DMS53 (cell line): ENCODE measurements at places on chromosomes 2 and 18.

DNA sequence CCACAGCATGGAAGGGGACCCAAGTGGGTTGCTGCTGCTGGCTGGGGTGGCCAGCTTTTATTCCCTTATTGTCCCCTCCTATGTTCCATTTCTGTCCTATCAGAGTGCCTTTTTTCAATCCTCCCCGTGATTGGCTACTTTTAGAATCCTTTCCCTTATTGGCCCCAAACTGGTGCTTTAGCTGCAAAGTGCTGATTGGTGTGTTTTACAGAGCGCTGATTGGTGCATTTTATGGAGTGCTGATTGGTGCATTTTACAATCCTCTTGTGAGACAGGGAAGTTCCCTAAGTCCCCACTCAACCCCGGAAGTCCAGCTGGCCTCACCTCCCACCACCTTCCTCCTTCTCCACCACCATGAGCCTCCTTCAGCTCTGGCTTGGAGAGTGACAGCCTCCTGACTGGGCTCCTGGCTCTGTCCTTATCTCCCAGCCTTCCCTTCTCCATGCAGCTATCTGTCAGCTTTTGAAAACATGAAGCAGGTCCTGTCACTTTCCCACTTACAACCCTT is 20.7 kb upstream of the PLB1 start:
- DNase-seq: no peak

DNA sequence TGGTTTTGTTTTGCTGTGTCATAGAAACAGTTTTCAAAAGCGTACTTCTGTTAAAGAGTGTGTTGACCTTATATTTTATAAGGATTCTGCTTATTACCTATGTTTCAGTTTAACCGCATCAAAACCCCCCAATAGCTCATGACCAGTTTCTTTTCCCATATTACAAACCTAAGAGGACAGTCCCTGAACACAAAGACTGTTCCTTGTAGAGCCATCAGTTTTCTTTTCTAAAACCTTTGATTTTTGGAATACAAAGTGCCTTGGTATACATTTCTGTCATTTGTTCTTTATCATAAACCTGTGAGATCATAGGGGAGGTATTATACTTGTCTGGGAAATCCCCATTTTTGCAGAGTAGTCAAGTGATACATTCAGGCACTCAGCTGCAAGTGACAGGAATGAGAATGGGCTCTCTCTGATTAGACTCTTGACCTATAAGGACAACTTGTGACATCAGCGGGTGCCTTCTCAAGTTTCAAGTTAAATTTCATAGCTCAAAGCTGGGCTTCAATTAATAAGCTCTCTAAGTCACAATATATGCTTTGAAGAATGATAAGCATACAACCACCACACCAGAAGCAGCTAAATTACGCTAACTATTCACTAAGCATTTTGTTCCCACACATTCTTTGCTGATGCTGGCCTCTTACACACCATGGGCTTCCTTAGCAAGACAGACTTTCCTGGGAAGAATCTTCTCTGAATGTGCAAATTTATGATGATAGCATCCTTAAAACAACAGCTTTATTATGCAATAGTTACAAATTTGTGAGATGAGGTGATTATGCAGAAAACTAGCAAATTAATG is 97.5 kb upstream of the CD302 start:
- DNase-seq: peak; percentile 87

DNA sequence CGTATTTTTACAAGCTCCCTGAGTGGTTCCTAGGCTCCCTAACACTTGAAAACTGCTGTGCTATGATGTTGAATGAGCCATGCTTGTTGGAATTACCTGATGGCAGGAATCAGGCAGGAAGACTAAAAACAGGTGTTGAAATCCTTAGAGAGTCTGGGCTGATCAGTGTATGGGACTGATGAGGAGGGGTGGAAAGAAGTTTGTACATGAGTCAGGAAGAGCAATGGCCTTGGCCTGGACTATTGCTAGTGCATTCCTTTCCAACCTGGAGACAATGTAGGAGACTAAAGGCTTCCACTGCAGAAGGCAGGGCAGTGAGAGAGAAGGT is 25.0 kb upstream of the TMBIM1 start:
- DNase-seq: no peak

- no peak for DNase-seq
Observed at GRCh38 chr18:44309185-44309584, 371.5 kb upstream of the SETBP1 start.

DNA sequence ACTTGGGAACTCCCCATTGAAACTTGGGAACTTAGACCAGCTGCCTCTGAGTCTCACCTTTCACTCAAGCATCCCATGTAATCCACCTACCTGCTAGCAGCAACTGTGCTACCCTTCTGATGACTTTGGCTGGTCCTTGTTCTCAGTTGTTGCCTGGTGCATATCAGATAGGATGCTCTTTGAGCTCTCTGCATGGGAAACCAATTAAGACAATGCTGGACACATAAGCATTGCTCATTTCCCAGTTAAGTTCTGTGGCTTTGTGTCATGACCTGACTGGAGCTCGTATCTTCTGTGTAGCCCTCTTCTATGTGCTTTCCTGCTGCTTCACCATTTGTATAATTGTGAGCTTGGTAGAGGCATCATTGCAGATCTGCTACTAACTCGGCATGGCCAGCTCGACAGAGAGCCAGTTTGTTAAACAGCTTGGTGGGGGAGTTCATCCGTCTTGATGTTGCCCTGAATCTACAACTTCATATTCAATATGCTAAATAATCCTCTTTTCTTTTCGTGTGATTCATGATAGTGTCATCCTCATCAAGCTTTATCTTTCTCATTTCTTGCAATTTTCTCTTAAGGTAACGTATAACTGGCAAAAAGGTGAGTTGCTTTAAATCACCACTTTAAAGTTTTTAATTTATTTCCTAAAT is 447.5 kb upstream of the SLC14A2 start:
- no peak for DNase-seq

- no peak for DNase-seq
Observed at GRCh38 chr2:137435162-137435561, 529.1 kb upstream of the HNMT start.

GRCh38 chr18:44510390-44510789 is 170.3 kb upstream of the SETBP1 start:
- no peak for DNase-seq

DNA sequence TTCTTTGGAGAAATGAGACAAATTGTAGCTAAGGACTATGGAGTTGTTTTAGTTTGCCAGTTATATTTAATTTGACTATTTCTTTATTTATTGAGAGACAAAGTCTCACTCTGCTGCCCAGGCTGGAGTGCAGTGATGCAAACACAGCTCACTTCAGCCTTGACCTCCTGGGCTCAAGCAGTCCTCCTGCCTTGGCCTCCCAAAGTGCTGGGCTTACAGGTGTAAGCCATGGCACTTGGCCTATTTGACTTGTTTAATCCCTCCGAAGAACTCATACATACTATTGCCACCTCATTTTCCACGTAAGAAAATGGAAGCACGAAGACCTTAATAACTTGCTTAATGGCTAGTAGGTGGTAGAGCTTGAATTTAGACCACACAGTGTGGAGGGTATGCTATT is 988 bp upstream of the RNF144A start:
- no peak for DNase-seq

DNA sequence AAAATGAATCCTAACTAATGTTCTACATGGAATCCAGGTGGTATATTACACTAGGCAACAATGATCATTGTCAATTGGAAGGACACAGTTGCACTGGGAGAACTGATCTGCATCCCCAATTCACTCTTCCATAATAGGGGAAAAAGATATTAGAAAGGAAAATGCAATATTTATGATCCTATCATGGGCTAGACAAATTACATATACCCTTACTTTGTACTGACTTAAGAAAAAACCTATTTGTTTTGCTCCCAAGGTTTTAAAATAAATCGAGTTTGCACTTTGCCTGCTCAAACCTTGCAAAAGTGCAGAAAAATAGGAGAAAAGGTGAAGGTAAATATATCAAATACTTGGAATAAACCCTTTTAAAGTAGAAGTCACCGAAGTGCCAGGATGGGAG is 11.0 kb upstream of the PAX3 start:
- DNase-seq: no peak

DNA sequence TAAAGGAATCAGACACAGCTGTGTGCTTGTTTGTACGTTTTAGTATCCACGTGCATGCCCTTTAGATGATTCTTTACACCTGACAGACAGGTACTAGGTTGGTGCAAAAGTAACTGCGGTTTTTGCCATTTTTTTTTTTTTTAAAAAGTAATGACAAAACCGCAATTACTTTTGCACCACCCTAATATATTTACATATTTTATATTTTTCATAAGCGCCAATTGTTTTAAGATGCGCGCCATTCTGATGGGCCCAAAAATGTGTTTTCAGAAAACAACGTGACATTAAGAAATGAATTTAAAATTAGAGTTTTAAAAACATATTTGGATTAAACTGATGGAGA is 972 bp upstream of the COBLL1 start:
- peak; percentile 87 for DNase-seq

DNA sequence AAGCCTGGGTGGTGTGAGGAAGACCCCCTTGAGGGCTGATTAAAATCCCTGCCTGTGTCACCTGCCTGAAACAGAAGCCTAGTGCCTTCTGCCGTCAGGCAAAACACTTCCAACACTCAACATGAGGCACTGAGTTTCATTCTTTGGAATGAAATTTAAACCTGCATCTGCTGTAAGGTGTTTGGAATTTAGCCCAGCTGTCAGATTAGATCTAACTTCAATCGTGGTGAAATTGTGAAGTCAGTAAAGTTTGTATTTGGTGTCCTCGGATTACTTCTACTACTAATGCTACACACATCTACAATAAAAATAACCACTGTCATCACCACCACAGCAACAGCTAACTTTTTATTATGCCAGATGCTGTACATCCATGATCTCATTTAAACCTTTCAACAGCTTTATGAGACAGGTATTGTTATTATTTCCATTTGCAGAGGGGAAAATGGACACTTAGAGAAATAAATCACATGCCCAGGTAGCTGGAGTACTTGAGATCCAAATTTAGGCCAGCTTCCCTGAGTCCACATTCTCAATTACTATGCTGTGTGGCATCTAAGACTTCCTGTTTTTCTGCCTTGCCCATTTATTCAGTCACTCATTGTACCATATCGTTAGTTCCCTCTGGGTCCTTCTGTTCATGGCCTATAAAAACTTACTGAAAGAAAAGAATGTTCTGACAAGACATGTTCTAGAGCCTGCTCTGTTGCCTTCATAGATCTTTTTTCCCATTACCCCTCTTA is 98.2 kb upstream of the GCFC2 start:
- no peak for DNase-seq

GRCh38 chr2:7450188-7450832 is 533.1 kb downstream of the RNF144A start:
- DNase-seq: no peak

- DNase-seq: no peak
Observed at GRCh38 chr18:22355598-22355997, 62.1 kb downstream of the CTAGE1 start.

DNA sequence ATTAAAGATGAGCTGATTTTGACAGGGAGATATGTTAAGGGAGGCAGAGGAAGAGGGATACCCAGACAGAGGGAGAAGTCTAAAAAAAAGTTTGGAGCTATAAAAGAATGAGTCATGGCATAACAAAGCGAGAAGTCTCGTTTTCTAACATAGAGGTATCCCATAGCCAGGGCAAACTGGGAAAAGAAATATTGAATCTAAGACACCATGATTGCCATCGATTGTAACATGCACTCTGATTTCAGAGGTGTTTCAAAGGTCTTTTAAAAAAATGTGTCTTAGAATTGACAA is 110.7 kb downstream of the MDH1 start:
- DNase-seq: no peak

DNA sequence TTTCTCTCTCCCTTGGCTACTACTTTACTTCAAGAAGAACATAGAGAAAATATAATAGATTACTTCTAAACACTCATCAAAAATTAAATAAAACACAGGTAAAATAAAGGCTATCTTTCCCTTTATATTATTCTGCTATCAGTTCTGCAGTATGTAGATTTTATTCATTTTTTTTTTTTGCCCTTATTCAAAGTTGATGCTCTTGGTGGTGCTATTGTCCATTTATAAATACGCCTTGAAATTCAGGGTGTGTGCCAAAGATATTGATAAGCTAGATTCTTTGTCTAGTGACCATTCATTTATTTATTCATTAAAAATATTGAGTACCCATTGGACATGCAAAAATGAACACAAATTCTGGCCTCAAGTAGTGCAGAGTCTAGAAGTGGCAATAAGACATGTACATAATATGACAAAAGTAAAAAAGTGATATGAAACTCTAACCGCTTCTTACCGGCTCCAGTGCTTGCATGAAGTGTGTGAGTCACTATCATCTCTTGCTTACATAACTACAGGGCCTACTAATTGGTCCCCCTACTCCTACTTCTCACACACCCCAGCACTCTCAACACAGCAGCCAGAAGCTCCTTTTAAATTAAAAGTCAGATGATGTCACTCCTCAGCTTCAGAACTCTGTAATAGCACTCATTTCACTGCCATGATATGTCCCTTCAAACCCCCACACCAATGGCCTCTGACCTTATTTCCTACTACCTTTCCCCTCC is 208.3 kb upstream of the FANCL start:
- DNase-seq: peak; percentile 44

DNA sequence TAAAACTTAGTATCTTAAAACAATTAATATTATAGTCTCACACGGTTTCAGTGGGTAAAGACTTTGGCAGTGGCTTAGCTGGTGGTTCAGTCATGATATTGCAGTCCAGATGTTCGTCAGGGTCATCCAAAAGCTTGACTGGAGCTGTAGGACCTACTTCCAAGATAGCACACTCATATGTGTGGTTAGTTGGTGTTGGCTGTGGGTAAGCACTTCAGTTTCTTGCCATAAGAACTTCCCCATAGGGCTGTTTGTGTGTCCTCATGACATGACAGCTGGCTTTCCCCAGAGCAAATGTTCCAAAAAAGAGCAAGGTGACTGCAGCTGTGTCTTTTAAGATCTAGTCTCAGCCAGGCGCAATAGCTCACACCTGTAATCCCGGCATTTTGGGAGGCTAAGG is 48.5 kb upstream of the EPC2 start:
- DNase-seq: no peak

- DNase-seq: peak; percentile 0
Observed at GRCh38 chr2:143891879-143892308, 628.0 kb downstream of the ZEB2 start.

GRCh38 chr2:191942090-191942738 is 95.3 kb upstream of the CAVIN2 start:
- DNase-seq: no peak

GRCh38 chr2:55152475-55153412 is 79.3 kb downstream of the CLHC1 start:
- no peak for DNase-seq

DNA sequence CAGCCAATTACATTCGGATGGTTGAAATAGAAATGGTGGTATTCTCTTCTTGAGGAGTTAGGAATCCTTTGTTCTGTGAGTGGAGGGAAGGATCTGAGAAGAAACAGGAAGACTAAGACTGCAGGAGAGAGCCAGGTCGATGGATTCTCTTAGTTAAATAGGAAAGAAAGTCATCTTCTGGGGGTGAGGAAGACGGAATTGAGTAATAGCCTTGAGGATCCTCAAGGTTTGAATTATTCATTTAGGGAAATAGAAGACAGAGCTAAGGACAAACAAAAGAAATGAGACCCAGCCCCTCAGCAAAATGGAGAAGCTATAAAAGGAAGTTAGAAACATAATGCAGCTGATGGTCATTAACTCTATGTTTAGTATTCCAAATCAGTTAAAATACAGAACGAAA is 1.8 kb downstream of the LAPTM4A start:
- DNase-seq: no peak

GRCh38 chr18:62715436-62715758 is at the start of gene PHLPP1:
Gene PHLPP1, plus strand, starts transcription at chr18:62715541. Its CDS starts 143 bp downstream, at chr18:62715684.
- no peak for DNase-seq

GRCh38 chr2:55180374-55180773 is 51.7 kb downstream of the CLHC1 start:
- no peak for DNase-seq

- DNase-seq: no peak
Observed at GRCh38 chr18:5457462-5457957, 86.3 kb downstream of the EPB41L3 start.

GRCh38 chr18:7980656-7981055 is 413.5 kb downstream of the PTPRM start:
- no peak for DNase-seq
